ENCODE measurements at places on chromosomes 1 and 21. TPM values are rescaled to one million over a fixed set of nuclear protein-coding genes. Genes with fewer than 3 reads are reported as not detected.

Gene KRTAP11-1
- not detected for total RNA-seq

Gene RHOU
- total RNA-seq: 4.4 TPM

Gene CNTN2
- total RNA-seq: 0.01 TPM

Gene OR2L13
- not detected for total RNA-seq

Gene GPR52
- not detected for total RNA-seq

Gene GPR161
- total RNA-seq: 16.9 TPM

Gene SPATA1
- total RNA-seq: 0.62 TPM
